ENCODE measurements at places on chromosomes 11 and 22.

GRCh38 chr11:60633645-60634044, 65.8 kb upstream of the MS4A8 start:
- DNase-seq = no peak

- no peak for DNase-seq
Measured at GRCh38 chr22:30574095-30574981, at the start of gene GAL3ST1. TSS of gene GAL3ST1 (minus strand) at chr22:30574665. CDS start at chr22:30557392, 17,273 bp downstream.

GRCh38 chr22:43308060-43308830, 34.9 kb downstream of the SCUBE1 start:
- DNase-seq = no peak

DNA sequence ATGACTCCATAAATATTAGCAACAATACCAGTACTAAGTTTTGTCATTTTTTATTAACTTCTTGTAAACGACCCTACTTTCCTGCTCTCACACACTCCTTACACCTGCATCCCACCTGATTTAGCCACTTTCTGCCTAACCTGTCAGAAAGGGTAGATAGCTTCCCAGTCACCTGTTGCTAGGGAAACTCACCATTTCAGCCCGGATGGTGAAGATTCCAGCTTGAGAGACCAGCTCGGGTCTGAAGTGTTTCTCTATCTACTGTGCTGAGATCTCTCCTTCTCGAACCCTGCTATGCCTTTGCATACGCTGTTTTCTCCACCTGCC, at the start of gene PARVG:
Gene PARVG, plus strand, starts transcription at position 220 of the 327 bp plus-strand sequence. CDS start 2,405 bp downstream, outside the sequence.
- DNase-seq = peak; percentile 9

DNA sequence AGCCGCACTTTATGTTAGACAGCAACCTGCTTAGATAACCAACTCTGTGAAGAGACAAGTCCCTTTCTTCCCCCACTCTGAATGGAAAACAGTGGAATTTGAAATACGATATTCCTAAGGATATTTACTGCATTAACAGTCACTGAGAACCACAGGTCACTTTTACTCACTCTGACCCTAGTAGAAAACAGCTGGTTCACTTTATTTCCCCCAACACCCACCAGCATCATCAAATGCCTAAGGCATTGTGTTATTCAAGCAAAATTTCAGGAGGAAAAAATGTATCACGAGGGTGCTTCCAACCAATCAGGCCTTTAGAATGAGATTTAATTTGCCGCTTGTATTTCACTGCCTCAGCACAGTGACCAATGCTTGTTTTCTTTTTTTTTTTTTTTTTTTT, 1134.1 kb upstream of the CCDC90B start:
- DNase-seq = no peak

GRCh38 chr11:103862802-103863174, 173.7 kb upstream of the DDI1 start:
- no peak for DNase-seq

Measured in stimulated activated CD8-positive, alpha-beta memory T cell treated with anti-CD3 and anti-CD28 coated beads, Interleukin-7, amount 100 ng/mL, for 1 hour (primary cell).